Fibroblast of the conjunctiva (primary cell): ENCODE measurements at places on chromosomes 2 and 18.
A peak's percentile ranks its signal among the peaks of the same experiment; 100 is the strongest.

GRCh38 chr2:172013396-172013795 is 13.6 kb downstream of the METAP1D start:
- DNase-seq, result no peak

GRCh38 chr2:19617257-19617848 is 258.9 kb upstream of the OSR1 start:
- peak; percentile 27 for DNase-seq

DNA sequence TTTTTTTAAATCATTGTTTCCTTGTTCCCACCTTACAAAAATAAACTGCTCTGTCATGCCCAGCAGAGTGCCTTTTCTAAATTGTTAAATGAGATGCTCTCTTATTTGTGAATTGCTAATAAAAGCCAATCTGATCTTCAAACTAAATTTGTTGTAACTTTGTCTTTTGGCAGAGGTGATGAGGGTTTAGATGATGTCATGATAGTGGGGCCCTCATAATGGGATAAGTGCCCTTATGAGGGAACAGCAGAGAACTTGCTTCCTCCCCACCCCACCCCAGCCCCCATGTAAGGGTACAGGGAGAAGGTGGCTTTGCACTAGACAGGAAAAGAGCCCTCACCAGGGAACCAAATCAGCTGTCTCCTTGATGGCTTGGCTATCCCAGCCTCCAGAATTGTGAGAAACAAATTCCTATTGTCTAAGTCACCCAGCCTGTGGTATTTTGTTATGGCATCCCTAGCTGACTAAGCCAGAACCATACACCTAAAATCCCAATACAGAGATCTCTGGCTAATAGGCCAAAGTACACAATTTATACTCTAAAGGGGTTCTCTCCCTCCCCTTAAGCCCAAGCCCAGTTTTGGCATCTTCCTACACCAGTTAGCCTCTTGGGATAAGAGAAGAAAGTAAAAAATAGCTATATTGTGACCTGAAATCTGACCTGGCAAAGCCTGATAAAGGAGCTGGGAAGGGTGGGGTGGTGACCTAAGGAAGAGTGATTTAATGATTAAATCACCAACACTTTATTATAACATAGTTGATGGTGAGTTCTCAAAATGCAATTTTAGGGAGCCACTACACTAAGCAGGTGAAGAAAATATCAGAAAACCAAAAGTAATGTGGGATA is 40.3 kb upstream of the HNRNPA3 start:
- no peak for DNase-seq

DNA sequence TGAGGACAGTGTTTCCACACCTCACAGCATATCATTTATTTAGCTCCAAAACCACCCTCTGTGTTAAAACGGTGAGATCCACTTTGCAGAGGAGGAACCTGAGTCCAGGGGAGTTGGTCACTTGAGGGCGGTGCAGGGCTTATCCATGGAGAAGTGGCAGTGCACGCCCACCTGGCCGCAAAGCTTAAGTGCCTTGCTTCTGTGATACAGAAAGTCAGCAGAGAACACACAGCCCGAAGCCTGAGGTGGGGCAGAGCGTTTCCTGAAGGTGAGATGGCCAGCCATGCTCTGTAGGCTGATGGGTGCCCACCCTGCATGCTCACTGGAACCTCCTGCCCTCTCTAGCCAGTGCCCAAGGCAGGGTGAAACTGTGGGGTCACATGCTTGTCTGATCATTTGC is 87.3 kb downstream of the SH3RF3 start:
- no peak for DNase-seq

- DNase-seq, result no peak
Observed at GRCh38 chr2:228417956-228418355, 236.5 kb upstream of the SPHKAP start.

DNA sequence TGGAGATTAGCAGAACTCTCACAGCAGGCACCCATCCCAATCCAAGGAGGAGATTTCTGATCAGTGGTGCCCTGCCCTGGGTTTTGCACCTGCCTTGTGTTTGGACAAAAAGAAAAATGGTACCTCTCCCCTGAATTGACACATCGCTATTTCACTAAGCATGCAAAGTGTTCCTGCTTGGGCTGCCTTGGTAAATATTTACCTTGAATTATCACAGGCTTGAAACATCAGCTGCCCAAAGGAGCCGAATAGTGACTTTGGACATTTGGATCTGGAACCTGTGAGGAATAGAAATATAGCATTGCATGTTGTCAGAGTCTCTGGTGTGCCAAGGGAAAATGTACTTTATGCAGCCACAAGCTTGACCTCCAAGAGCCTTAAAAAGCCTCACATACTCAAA is 926.4 kb upstream of the FANCL start:
- no peak for DNase-seq

DNA sequence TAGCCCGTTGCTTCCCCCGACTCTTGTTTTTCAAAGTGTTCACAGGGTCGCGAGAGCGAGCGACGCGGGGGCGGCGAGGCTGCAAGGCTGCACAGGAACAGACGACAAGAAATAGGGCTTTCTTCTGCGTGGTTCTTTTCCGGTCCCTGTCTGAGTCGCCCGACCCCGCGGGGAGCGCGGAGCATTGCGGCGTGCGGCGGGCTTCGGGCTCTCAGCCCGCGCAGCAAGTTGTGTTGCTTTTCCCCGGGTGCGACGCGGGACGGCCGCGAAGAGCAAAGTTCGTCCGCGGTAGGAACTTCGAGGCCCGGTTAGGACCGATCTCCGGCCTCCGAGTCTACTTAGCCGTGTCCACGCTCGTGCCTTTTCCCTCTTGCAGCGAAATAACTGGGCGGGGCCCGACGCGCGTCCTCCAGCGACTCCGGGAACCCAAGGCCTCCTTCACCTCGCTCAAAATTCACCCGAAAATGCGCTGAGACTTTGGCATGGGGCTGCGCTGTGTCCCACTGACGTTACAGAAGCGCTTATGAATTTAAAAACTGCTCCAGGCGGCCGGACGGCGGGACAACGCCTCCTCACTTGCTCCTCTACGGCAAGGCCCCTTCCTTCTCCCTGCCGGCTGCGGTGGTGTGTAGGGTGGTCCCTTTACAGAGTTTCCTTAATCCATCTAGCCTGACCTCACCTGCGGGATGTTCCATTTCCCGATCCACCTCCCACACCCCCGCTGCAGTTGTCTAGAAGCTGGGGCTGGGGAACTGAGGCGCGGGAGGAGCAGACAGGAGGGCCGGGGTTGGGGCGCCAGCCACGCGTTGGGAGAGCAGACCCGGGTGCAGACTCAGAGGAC is 1.5 kb upstream of the BCL2L11 start:
- no peak for DNase-seq

GRCh38 chr2:55027226-55027625 is 23.0 kb downstream of the RTN4 start:
- DNase-seq, result no peak

GRCh38 chr18:9422816-9423519 is 52.3 kb upstream of the RALBP1 start:
- DNase-seq, result no peak

- no peak for DNase-seq
Observed at GRCh38 chr2:98378901-98379300, 32.6 kb downstream of the CNGA3 start.

GRCh38 chr2:73594251-73594650 is 48.0 kb downstream of the NAT8 start:
- no peak for DNase-seq

GRCh38 chr2:32810909-32811495 is 135.8 kb upstream of the LTBP1 start:
- no peak for DNase-seq

GRCh38 chr2:100956081-100956480 is 46.0 kb upstream of the RPL31 start:
- no peak for DNase-seq

DNA sequence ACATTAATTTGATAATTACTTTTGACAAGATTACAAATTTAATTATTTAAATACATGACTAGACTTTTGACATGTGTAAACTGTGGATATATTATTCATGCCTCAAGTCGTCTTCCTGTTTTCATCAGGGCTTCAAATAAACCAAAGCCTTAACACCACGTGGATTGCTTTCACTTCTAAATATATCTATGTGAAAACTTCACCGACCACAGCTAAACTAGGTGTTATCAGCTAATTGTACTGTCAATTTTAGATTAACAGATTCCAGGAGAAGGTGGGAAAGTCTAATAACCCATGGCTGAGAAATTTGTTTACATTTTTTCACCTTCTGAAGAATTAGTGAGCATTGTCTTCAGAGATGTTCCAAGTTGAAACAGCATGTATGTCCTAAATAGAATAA is 494.7 kb upstream of the FAM98A start:
- no peak for DNase-seq

DNA sequence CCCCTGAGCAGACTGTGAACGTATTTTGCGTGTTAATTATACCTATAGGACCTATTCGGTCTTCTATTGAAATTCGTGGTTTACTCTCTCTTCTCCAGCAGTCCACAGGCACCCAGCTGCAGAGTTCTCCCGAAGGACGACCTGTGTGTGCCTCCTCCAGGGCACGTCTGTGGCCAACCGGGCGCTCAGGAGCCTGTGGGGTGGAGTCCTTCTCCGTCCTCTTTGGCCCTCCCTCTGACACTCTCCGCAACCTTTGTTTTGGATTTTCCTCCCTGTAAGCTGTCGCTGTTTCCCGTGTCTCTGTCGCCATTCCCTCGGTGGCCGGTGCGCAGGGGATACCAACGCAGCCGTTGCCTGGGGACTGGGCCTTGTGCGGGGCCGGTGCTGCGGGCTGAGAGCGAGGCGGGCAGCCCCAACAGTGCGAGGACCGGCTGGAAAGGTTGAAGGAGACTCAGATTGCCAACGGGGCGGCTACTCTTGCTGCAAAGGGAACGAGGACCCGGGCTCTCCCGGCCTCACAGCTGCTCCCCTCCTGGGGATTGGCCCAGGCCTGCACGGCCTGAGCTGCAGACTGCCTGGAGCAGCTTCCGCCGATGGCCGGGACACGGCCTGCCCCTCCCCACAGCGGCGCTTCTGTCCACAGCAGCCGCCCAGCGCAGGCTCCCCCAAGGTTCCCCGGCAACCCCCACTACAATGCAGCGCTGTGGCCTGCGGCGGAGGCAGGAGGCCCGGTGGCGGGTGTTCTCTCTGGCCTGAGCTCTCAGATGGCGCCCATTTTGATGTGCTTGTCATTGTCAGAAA is 221.0 kb downstream of the MTX2 start:
- DNase-seq, result no peak

DNA sequence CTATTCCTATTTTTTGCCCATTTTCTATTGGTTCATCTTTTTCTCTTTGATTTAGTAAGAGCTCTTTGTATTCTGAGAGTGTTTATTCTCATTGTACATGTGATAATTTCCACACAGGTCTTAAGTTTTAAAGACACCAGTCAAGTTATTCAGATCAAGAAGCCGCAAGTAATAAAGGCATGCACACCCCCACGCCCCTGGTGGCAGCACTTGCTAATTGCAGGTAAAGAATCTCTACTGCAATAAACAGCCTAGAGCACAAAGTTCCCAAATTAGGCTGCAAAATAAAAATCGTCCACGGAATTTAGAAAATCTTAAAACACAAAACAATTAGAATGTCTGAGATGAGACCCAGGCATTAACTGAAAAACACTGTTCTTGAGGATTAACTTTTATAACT is 45.2 kb downstream of the ST3GAL5 start:
- DNase-seq, result no peak

DNA sequence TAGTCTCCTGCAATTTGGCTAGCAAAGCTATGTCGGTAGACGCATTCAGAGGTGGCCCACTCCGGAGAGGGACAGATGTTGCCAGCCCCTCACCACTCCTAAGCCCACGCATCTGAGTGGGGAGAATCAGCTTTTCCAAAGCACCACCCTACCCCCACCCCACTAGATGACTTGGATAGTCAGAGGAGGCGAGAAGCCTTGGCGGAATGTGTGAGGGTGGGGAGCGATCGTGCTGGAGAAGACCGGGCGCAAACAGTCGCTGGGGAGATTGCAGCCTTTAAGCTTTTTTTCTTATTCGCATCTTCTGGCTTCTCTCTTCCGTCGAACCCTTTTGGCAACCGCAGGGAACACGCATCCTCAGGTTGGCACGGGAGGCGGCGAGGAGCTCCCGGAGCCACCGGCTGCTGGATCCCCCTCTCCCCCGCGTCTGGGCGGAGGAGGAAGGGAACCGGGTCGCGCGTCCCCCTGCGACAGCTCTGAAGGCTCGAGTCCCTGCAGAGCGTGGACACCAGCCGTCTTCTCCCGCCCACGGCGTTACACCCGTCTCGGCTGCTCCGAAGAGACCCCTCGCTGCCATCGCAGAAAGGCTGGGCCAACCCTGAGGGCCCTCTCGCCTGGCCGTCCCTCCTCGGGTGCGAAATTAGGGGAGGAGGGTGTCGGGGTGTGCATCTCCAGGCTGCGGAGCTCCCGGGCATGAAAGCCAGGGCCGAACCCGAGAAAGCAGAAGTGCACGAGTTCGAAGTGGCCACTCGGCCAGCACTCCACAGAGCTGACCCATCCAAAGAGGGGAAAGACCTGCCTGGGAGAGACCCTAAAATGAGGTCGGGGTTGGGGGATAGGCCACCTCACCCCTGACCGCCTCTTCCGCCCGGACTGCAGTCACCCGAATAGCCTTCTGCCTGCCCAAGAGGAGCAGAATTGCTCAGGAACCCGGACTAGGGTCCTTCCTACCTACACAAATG is 12.2 kb downstream of the EVX2 start:
- no peak for DNase-seq

GRCh38 chr18:80075940-80076339 is 33.1 kb upstream of the ADNP2 start:
- DNase-seq, result no peak

- DNase-seq, result no peak
Observed at GRCh38 chr18:60082790-60083189, 183.0 kb downstream of the PMAIP1 start.

- peak; percentile 73 for DNase-seq
Observed at GRCh38 chr2:234840336-234840735, 111.5 kb upstream of the SH3BP4 start.

DNA sequence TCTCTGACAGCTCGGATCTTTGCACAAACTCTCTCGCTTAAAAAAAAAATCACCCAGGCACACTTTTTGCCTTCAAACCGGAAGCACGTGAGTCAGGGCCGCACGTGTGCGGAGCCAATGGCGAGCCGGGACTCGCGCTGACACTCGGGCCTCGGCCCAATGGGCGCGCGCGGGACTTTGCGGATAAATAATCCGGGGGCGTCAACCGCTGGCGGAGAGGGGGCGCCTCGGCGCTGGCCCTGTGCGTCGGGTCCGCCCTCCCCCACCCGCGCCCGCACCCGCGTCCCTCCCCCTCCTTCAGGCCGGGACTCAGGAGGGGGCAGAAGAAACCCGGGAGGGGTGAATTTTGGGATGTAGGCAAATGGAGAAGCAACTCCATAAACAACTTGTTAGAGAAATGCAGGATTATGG is 319 bp upstream of the EN1 start:
- DNase-seq, result peak; percentile 77

GRCh38 chr2:84856787-84857186 is 24.1 kb downstream of the TRABD2A start:
- no peak for DNase-seq

GRCh38 chr2:16181062-16181740 is 240.9 kb downstream of the MYCN start:
- no peak for DNase-seq

- no peak for DNase-seq
Observed at GRCh38 chr2:196750291-196750923, 49.1 kb downstream of the GTF3C3 start.

GRCh38 chr2:219437690-219438206 is 3.1 kb downstream of the SPEG start:
- no peak for DNase-seq
